Omental fat pad (tissue), 4 donors: ENCODE measurements at places on chromosomes 2 and 18.

DNA sequence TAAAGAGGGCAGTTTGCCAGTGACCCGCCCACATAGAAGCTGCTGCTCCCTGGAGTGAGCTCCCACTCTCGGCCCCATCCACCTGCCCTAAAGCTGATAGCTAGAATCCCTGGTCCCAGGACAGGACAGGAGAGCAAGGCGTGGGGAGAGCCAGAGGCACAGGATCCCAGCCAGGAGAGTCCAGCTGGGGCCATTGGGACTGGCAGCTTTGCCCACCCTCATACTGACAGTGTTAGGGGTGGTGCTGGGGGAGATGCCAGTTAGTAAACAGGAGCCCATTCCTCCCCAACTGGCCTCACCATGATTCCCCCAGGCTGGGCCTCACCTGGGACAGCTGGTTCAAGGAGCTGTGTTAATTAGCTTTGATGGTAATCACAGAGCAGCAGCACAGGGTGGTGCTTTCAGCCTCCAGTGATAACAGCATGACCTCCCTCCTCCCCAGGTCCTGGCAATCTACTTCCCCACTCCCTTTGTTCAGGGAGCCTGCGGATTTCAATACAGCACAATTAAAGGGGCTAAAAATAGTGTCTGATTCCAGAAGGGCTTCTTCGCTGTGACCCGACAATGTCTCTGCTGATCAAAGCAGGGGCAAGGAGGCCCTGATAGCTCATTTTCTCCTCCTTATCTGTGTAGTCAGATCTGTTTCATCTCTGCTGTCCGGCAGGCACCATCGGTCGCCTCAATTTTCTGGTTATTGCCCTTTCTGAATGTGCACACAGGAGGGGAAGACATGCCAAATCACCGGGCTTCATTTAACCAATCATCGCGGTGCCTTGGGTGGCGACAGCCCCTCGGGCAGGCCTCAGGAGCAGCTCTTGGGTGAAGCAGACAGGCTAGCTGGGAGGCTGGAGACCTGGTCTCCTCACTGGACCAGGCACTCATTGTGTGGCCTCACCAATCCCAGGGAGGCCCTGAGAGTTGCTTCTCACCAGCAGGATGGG is 119.9 kb upstream of the TEX51 start:
- no peak for DNase-seq

GRCh38 chr2:11433822-11434221 is 32.1 kb downstream of the E2F6 start:
- DNase-seq, result no peak

DNA sequence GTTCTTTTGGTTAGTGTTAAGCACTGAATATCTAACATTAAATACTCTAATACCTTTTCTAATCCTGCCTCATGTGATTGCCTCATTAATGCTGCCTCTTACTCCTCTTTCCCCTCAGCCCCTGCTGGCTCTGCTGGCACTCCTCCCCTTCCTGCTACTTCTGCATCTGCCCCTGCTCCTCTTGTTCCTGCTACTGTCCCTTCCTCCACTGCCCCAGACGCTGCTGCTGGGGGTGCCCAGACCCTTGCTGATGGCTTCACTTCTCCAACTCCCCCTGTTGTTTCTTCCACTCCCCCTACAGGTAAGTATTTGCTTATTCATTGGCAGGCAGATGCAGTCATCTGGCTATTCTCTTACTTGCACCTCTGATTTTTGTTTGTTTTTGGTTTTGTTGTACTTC is 68.5 kb downstream of the ABI2 start:
- DNase-seq, result no peak

- no peak for DNase-seq
These were observed 64.3 kb upstream of the MSTN start for GRCh38 chr2:190126798-190127197.

GRCh38 chr18:74901362-74902146 is 303.9 kb downstream of the ZNF407 start:
- no peak for DNase-seq

- no peak for DNase-seq
These were observed 80.3 kb upstream of the SESTD1 start for GRCh38 chr2:179344970-179345369.

DNA sequence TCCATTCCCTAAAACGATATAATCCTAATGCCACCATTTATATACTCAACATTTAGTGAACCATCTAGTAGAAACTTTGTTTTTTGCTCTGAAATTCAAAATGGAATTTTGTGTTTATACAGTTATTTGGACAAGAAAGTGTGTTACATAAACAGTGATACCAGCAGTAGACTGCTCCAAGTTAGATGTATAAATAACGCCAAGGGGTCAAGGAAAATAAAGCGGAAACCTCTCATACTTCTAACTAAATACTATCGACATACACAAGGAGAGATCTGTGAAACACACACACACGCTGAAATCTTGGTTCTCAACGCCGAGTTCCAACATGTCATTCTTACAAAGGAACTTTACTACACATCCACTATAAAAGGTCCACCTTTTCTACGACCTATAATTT is 1.2 kb downstream of the TXNL1 start:
- no peak for DNase-seq

DNA sequence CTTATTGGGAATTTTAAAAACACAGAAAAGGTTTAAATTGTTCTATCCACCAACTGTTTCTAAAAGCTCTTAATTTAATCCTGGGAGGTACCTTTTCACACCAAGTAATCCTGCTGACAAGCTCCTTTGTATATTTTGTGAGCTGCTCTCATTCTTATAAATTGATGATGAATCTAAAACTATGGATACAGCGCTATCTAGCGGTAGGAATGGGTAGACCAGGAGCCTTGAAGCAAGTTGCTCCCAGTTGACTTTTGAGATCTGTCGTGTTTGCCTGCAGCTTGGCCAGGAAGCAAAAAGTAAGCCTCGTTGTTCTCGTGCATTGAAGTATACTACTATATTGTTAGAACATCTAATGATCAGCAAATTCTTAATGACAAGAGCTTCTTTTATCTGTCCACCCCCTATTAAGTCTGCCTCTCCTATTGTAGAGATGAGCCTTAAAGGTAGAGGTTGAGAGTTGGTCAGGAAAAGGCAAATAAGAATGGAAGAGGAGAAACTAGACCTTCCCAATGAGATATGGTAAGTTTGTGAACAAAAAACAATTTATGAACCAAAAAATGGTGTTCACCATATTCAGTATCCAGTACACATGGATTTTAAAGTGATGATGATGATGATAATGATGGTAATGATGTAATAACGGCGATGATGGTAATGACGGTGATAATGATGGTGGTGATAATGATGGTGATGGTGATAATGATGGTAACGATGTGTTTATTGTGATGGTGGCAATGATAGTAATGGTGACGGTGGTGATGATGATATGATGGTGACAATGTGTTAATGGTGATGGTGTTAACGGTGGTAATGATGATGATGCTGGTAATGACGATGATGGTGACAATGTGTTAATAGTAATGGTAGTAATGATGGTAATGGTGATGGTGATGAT is 212.1 kb upstream of the NCKAP5 start:
- DNase-seq, result peak; percentile 42

DNA sequence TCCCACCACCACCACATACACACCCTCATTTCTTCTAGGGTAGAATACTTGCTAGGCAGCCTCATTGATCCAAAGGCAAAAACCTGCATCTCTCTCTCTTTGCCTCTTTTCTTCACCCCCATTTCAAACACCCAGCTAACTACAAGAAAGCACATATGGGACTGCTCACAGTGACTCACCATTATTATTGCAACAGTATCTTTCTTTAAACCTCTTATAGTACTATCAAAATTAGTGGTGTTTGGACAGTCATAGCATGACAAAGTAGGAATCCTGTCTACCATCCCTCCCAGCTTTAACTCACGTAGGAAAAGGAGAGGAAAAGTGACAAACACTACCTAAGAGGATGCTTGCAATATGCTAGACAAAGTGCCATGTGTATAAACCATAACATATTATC is 422.5 kb upstream of the CRIM1 start:
- no peak for DNase-seq

DNA sequence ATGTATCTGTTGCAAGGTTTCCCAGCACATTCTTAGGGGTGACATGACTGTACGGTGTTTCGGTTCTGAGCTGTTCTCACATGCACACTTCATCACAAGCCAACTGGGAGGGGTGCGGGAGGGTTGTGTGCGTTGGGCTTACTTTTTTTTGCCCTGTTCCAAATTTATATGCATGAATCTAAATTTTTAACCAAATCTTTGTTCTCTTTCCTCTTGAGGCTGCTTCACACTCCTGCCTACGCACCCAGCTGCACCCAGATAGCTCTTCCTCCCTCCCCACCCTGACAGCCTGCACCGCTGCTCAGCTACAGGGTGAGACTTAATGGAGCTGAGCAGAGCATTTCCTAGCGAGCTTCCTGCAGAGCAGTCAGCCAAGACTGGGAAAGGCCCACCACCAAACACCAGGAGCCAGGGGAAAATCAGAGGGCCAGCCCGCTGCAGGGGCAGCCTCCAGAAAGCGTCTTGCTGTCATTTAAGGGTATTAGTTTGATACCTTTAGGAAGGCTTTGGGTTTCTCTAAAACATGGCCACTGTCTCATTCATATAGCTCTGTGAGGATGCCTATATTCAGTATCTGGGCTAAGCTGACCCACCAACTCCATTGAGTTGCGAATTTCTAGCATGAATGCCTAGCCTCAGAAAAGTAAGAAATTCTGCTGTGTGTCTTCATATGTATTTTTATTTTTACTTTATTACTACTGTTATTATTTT is 84.5 kb downstream of the POU3F3 start:
- no peak for DNase-seq

DNA sequence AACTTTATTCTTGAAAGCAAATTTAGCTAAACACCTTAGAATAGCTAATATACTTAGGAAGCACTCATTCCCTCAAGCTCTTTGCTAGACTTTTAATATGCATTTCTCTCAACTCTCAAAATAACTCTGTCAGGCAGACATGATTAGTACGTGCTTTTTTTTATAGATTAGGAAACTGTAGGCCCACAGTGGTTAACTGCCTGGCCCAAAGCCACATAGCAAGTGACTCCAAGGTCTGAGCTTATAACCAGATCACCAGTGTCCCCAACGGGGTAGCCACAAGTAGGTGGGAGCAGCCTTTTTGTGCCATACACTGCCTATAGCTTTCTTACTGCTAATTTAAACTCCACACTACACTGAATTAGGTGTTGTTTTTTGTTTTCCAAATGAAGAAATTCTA is 576.8 kb downstream of the METTL4 start:
- DNase-seq, result no peak

- no peak for DNase-seq
These were observed 24.0 kb downstream of the CFAP210 start for GRCh38 chr2:169670215-169670651.

DNA sequence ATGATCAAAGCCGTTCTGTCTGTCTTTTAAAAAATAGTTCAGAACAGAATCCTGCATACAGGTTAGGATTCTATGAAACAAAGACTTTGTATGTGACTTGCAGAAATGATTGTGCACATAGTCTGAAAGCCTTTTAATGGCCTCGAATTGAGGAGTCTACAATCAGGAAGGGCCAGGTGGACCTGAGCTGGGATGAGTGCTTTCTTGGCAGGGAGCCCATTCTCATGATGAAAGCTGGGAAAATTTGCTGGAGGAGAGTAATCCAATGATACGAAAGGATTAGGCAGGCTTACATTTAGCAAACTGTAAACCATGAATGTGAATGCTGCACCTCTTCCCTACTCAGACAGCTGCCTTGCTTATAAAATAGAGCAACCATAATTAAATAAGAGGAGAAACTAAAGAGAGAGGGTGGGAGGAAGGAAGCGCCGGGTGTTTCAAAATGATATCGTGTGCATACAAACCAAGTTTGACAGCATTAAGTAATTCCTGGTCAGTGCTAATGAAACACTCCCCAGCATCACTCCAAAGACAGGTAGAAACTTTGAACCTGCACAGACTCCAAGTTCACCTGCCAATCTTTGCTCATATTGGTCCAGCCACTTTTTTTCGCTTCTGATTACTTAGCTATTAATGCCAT is 23.7 kb upstream of the CXCR4 start:
- DNase-seq, result no peak

DNA sequence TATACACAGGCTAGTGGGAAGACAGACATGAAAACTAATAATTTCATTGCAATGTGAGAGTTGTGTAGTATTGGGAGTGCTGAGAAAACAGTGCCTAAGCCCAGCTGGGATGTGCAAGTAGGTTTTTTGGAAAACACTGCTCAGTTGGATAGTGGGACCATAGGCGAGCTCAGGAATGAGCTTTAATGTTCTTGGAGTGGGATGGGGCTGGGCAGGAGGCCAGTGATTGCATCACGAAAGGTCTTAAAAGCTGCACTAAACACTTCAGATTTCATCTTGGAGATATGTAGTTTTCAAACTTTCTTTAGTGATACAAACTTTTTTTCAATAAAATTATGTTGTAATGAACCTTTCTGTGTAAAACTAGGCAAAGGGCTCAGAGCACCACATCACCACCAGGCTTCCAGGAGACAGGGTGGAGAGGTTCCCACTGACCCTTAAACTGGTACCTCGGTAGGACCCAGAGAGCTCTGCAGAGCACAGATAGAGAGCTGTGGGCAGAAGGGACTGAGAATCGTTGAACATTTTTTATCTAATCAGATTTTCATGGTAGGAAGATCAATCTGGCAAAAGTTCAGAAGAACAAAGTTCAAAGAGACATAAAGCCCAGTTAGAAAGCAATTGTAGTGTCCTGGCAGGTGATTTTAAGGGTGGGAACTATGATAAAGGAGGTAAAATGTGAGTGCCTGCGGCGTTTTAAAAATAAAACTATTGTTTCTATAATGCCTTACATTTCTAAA is 176.2 kb downstream of the TRABD2A start:
- DNase-seq, result no peak

- no peak for DNase-seq
These were observed 169.5 kb downstream of the MYCN start for GRCh38 chr2:16109821-16110310.

DNA sequence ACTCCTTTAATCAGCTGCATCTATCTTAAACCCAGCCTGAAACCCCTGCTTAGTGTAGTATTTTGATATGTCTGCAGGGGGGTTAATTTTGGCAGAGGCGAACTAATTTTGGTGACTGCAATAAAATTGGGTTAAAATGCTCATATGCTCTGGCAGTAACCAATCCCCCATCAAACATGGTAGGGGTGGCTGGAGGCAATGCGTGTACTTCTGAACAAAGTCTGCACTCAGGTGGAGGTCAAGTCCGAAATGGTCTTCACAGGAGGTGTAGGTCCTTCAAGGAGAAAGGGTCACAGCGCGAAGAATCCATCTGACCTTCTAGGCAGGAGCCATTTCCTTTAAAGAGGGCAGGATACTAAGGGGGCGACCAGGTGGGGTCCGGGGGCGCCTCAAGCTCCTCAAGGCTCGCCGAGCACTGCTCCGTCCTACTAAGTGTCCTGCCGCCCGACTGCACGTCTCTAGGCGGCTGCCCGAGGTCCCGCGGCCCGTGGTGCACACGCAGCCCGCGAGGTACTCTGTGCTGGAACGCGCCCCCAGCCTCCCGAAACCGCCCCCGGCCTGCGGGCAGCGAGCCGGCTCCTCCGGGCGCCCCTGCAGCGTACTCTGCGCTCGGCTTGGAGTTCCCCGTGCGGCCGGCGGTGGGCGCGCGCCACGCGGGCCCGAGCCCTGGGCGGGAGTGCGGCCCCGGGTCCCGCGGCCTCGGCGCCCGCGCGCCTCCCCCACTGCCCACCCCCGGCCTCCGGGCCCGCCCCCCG is 1.7 kb upstream of the LDLRAD4 start:
- DNase-seq, result no peak
